ENCODE measurements at places on chromosomes 16 and 17.

DNA sequence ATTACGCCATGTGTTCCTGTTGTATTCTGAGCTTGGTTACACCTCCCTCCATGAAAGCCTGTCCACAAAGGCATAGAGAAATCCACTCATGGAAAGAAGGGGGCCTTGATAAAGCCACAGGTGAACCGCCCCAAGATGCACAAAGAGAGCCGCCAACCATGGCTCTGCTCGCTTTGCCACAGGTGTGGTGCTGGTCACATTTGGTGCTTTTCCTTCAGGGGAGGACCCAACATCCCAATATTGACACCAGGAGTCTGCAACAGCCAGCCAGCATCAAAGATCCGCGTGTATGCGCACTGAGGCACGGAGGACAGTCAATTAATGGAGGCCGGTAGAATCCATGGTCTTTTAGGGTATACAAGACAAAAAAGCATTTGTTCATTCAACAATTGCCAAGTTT lies 7.3 kb downstream of the ABCA3 start:
- no peak for DNase-seq

DNA sequence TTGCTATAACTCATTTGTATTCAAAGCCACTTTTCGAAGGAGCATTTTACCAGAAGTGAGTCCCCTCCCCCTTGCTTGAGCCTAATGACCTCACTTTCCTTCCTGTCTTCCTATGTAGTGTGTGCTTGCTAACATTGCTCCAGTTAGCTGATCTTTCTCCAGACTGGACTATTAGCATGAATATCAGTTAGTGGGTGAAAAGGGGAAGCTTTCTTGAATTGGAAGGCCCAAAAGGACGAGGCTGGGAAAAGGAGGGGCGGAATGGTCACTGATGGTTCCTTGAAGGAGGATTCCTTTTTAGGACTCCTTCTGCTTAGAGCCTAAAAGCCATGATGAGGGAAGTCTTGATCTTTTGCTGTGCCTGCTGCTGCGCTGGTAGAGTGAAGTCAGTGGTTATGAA lies 11.9 kb downstream of the MAP3K3 start:
- no peak for DNase-seq

- DNase-seq, result no peak
These were observed 263.6 kb upstream of the DYNLRB2 start for GRCh38 chr16:80277182-80277581.

DNA sequence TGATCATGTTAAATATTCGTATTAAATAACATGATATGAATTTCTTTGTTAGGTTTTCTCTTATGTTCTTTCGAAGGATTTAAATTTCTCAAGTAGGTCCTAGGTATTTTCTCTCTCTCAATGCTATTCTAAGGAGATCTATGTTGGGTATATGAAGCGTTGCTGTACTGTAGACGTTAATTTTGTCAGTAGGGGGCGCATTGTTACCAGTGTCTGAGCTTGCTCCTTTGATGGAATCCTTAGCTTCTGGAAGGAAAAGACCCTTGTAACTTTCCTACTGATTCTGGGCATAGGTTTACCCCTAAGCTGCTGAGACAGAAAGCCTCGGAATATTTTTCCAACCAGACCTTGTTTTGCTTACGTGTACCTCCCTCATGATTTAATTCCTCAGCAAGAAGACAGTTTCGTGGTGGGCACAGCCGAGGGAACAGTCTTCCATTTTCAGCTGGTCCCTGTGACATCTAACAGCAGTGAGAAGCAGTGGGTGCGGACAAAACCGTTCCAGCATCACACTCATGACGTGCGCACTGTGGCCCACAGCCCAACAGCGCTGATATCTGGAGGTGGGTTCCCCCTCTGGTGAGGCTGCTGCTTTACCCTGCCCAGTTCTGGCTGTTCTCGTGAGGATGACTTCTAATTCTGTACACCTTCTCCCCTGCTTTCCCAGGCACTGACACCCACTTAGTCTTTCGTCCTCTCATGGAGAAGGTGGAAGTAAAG lies 17.9 kb downstream of the UTP4 start:
- DNase-seq, result no peak

GRCh38 chr16:88379694-88380040 lies 3.1 kb upstream of the ZNF469 start:
- no peak for DNase-seq

DNA sequence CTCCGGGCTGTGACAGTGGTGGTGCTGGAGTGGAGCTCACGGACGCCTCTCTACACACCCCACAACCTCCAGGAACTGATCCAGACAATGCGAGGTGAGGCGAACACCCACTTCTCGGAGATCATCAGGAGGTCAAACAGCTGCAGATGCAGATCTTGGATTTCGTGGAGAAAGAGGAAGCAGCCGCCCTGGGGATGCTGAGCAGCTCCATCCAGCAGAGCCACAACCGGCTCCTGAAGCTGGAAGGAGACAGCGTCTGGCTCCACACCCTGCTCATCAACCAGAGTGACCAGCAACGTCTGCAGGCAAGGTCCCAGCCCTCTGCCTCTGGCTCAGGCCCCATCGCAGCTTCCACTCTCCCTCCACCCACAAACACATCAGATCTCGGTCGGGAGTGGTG lies 13.2 kb upstream of the SLC16A5 start:
- DNase-seq, result no peak
